ENCODE measurements at places on chromosomes 7 and 10.

DNA sequence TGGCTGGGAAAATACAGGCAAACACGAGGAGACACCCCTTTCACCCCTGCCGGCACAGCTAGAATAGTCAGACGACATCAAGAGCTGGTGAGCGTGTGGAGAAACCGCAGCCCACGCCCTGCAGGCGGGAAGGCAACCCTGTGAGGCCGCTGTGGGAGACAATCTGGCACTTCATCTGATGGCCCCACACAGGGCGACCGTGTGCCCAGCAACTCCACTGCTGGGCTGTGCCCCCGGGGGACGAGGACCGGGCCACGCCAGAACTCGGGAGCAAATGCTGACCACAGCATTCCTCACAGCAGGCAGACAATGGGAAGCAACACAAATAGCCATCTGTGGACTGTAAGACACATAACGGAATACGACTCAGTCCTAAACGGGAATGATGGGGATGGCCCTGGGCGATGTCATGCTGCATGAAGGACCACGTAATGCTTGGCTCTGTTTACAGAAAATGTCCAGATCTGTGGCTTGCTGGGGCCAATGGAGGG is 58.9 kb downstream of the CFAP46 start:
- DNase-seq: no peak

DNA sequence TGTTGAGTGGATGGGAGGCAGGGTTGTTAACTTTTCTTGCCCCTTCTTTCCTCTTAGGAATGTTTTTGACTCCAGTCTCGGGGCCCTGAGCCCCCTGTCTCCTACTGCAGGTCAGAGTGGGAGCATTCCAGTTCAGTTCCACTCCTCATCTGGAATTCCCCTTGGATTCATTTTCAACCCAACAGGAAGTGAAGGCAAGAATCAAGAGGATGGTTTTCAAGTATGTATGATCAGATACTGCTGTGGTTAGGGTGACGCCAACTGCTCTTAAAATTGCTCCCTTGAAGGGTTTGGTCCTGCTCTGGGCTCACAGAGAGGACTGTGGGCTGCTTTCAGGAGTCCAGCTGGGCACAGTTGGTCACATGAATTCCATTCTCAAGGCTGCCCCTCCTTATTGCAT is 22.0 kb downstream of the VWA2 start:
- DNase-seq: no peak

DNA sequence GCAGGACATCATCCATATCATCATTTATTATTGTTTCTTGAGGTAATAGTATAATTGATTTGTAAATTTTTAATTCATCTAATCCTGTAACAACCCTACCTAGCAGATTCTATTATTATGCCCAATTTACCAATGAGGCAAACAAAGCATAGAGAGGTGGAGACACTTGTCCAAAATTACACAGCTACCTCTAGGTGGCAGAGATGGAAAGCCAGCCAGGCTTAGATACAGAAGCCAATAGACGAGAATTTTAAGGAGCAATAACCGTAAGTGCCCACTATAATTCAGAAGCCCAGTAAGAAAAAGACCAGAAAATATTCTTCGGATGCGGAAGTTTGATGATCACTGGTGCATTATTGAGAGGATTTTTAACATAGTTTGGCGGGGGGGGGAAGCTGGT is 54.0 kb downstream of the ANK3 start:
- no peak for DNase-seq

DNA sequence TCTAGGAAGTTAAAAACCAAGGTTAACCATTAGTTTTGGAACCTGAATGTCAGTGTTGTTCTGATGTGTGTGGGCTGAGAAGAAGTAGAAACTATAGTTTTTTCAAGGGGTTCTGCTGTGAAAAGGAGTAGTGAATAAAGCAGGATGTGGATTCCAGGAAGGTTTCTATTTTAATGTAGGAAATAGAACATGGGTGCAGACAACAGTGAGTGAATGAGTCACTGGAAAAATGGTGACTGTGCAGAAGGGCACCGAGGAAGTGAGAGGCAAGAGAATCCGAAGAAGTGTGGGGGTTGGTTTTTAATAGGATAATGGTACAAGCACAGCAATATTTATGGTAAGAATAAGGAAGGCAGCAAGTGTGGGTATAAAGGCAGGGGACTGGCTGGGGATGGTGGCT is 120.4 kb downstream of the ARHGAP21 start:
- no peak for DNase-seq

DNA sequence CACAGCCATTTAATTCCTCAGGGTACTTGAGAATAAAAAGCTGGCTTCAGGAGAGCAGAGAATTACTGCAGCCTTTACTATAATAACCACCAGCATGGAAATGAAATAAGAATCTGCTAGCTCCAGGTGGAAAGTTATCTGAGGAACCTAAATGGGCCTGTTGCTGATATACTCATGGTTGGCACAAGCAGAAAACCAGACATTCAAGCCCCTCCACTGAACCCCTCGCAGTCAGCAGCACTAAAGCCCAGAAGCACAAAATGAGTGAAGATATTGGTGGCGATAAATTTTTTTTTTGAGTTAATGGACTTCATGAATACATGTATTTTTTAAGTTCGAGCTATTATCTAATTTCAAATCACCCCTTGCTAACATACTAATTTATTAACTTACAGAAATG is 303.9 kb upstream of the NRP1 start:
- no peak for DNase-seq

- no peak for DNase-seq
Measured at GRCh38 chr7:121449735-121450240, 53.7 kb upstream of the FAM3C start.

DNA sequence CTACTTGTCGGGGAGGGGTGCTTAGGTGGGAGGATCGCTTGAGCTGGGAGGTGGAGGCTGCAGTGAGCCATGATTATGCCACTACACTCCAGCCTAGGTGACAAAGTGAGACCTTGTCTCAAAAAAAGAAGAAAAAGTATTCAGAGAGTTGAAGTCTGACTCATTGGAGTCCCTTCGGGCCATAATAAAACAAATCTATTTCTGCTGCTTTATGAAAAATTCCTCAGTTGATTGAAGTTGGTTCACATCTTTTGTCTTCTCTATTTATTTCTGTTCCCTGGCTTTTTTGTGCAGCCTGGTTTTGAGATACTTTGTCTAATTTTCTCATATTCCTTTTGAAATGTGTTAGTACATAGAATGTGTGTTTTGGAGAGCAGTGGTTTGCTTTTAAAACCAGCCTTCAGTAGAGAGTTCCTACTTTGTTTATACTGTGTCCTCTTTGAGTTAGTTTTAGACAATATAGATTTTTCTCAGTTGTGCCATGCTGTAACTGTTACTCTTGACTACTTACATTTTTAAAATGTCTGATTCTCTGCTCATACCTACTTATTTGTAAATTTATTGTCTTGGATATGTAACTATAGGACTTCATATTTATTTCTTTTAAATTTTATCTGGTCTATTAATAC is 36.7 kb downstream of the LUC7L2 start:
- DNase-seq: no peak

- no peak for DNase-seq
Measured at GRCh38 chr7:135929249-135929648, 47.9 kb downstream of the MTPN start.

GRCh38 chr7:37920305-37920848 is at the start of gene EPDR1:
TSS of gene EPDR1 (plus strand) at chr7:37920640. CDS start at chr7:37920940, 300 bp downstream.
- no peak for DNase-seq

DNA sequence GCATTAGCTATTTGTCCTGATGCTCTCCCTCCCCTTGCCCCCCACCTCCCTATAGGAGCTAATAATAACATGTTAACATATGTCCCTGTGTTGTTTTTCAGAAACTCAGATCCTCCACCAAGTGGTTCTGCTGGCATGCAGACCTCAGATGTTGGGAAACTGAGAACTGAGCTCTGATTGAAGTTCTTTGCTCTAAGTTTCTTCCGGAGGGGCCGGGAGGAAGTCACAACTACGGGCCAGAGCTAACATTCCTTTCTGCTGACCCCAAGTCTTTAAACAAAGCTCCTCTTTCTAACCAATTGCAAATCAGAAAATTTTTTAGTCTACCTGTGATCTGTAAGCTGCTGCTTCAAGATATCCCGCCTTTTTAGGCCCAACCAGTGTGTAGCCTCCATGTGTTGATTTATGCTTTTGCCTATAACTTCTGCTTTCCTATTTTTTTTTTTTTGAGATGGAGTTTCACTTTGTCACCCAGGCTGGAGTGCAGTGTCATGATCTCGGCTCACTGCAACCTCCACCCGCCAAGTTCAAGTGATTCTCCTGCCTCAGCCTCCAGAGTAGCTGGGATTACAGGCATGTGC is 66.6 kb downstream of the LYZL1 start:
- no peak for DNase-seq

- DNase-seq: no peak
Measured at GRCh38 chr7:151242159-151243044, 6.1 kb downstream of the SMARCD3 start.

DNA sequence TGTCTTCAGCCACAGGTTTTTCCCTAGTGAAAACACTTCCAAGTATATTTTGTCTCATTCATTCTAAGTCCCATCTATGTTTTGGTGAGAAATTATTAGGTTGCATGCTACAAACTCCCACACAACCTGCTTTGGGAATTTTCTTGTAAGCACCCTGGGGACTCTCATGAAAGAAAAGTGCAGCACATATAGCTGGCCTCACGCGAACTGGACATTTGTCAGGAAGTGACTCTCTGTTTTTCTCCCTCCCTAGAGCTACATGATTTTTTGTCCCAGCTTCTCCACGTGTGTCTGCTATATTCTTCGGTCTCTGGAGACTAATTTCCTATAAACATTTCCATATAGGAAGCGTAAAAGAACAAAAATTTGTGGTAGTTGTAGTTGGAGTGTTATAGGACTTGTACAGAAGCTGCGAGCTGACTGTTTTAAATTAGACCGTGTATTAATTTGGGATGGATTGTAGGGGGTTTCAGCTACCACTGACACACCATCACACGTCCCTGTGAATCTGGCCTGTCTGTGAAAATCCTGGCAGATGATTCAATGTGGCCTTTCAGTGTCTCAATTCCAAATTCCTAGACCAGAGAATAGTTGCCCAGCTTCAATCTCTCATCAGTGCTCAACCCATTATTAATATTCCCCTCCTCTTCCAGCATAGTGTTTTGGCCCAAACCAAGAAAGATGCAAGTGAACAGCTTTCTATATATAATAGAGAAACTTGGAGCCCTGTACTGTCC is 40.2 kb downstream of the ARL4A start:
- DNase-seq: no peak

GRCh38 chr10:43692051-43692825 is 43.6 kb upstream of the ZNF32 start:
- no peak for DNase-seq

GRCh38 chr7:71504697-71505441 is 372.9 kb downstream of the GALNT17 start:
- no peak for DNase-seq

GRCh38 chr7:69882269-69882668 is 284.0 kb downstream of the AUTS2 start:
- no peak for DNase-seq

DNA sequence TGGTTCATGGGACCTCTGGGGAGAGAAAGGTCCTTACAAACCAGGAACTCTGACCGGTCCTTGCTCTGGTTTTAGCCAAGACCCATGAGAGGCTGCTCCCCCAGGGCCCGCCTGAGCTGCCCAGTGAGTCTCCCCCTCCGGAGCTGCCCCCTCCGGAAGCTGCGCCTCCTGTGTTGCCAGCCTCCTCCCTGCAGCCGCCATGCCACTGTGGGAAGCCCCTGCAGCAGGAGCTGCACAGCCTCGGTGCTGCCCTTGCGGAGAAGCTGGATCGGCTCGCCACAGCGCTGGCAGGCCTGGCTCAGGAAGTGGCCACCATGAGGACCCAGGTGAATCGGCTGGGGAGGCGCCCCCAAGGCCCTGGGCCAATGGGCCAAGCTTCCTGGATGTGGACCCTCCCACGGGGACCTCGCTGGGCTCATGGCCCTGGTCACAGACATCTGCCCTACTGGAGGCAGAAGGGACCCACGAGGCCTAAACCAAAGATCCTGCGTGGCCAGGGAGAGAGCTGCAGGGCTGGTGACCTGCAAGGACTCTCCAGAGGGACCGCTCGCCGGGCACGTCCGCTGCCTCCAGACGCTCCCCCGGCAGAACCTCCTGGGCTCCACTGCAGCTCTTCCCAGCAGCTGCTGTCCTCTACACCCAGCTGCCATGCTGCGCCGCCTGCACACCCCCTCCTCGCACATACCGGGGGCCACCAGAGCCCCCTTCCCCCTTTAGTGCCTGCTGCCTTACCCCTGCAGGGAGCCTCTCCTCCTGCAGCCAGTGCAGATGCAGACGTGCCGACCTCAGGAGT is 40.1 kb downstream of the ZNF467 start:
- no peak for DNase-seq

DNA sequence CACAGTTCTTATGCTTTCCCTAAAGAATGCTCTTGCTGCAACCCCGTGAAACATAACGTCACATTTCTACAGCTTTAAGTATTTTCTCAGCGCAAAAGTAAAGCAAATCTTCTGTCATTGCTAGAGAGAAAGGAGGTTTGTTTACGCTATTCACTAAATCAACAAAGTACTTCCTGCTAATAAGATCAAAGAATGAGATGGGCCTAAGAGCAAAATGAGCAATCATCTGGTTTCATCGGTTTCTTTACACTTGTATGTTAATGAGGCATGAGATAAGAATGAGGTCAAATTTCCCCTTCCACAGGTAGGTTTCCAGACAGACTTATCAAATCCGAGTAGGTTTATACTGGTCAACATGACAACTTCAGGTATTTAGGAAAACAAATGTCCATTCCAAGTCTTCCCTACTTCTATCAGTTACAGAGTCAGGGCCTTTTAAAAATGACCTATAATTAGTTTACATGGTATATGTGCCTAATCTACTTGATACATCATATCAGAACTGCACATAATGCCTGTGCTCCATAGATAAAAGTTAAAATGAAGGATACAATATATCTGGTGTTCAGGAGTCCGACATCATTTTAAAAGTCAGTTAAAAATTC is 8.4 kb downstream of the USP6NL start:
- no peak for DNase-seq

GRCh38 chr7:128910569-128910945 is at the start of gene KCP:
TSS of gene KCP (minus strand) at chr7:128910709. CDS start at chr7:128910676, 33 bp downstream.
- no peak for DNase-seq

- no peak for DNase-seq
Measured at GRCh38 chr7:55449205-55449991, 84.3 kb downstream of the LANCL2 start.

DNA sequence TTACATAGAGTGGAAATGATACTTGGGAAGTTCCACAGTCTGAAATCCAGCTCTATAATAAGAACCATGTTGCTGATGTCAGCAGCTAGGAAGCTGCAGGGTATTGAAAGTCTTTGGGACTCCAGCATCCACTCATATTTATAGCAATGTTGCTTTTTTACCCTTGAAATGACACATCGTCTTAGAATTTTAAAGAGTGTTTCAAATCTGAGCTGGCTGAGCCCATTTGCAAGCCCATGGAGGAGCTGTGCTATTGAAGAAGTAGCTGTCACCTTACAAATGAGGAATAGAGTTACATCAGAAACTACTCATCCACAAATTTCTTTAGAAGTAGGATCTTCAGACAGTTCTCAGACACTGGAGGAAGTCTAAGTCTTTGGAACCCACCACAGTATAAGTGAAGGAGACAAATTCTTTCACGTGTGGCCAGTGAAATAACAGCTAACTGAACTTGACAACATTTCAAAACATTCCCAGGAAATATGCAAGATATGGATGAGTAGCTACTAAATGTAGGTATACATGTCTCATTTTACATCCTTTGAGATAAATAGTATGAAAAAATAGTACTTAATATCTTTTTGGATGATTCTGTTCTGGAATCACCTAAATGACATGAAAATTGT is 203.6 kb downstream of the ZNF365 start:
- DNase-seq: no peak

Data from effector CD8-positive, alpha-beta T cell (primary cell).